Osteoblast (primary cell): ENCODE measurements at places on chromosomes 6 and 20. TPM values are rescaled to one million over a fixed set of nuclear protein-coding genes. Genes with fewer than 3 reads are reported as not detected.

PHF1 gene
- total RNA-seq: 25.9 and 30.8 TPM in 2 replicates

CLPSL2 gene
- not detected in 2 replicates for total RNA-seq

OR12D3 gene
- total RNA-seq: not detected in 2 replicates

CGAS gene
- total RNA-seq: 5.9 and 6.2 TPM in 2 replicates

CNR1 gene
- total RNA-seq: not detected in 2 replicates

FOXQ1 gene
- 0.59 and 2.5 TPM in 2 replicates for total RNA-seq

PSORS1C1 gene
- 1.2 and 2.2 TPM in 2 replicates for total RNA-seq

OGFR gene
- total RNA-seq: 32.4 and 39.1 TPM in 2 replicates

- DNase-seq: no peak
Observed at GRCh38 chr6:142489722-142490610, 188.2 kb downstream of the ADGRG6 start.

GRCh38 chr20:63501818-63502670 is 3.2 kb upstream of the EEF1A2 start:
- peak; percentile 93 for DNase-seq

- peak; percentile 34 for DNase-seq
Observed at GRCh38 chr6:90175627-90176538, 120.8 kb downstream of the BACH2 start.

DNA sequence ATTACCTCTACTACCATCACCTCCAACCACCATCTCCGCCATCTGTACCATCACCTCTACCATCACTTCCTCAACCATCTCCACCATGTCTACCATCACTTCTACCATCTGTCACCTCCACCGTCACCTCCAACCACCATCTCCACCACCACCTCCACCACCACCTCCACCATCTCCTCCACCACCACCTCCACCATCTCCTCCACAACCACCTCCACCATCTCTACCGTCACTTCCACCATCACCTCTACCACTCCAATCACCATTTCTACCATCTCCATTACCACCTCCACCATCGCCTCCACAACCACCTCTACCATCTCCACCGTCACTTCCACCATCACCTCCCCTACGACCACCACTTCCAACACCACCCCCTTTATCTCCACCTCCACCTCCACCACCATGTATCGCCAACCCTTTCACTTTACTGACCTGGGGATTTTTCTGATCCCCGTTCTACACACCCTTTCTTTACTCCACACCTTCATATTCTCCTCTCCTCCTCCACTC is 2.3 kb downstream of the IPCEF1 start:
- DNase-seq: no peak

- no peak for DNase-seq
Observed at GRCh38 chr6:4904461-4905025, 99.3 kb downstream of the RPP40 start.

DNA sequence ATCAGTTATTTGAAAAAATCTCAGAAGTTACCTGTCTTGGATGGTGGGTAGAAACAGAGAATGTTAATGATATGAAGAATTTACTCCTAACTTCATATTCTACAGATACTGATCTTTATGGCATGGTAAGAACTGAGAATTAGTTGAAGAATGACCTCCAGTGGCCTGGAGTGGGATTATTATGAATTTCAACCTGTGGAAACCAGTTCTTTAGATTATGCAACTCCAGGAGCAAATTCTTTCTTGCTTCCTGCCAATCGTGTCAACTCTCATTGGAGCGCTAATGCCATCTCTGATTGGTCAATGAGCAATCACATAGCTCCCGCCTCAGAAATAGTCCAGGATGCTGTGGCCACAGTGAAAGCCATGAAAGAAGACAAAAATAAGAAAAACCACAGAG is 40.6 kb downstream of the LYRM2 start:
- peak; percentile 95 for DNase-seq

- DNase-seq: no peak
Observed at GRCh38 chr6:76701610-76702009, 629.1 kb upstream of the IMPG1 start.

DNA sequence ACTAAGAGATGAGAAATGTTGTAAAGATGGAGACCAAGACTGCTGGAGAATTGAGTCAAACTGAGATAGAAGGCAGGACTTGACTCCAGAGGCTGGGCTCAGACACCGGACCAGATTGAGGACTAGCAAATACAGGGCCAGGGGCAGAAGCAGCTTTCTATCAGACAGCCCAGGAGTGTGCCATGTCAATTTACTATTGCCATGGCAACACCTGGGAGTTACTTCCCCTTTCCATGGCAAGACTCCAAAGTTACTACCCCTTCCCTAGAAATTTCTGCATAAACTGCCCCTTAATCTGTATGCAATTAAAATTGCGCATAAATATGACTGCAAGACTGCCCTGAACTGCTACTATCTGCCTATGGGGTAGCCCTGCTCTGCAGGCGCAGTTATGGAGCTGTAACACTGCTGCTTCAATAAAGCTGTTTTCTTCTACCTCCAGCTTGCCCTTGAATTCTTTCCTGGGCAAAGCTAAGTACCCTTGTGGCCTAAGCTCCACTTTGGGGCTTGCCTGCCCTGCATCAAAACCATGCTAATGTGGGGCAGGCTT is 90.1 kb upstream of the EDN1 start:
- DNase-seq: no peak

DNA sequence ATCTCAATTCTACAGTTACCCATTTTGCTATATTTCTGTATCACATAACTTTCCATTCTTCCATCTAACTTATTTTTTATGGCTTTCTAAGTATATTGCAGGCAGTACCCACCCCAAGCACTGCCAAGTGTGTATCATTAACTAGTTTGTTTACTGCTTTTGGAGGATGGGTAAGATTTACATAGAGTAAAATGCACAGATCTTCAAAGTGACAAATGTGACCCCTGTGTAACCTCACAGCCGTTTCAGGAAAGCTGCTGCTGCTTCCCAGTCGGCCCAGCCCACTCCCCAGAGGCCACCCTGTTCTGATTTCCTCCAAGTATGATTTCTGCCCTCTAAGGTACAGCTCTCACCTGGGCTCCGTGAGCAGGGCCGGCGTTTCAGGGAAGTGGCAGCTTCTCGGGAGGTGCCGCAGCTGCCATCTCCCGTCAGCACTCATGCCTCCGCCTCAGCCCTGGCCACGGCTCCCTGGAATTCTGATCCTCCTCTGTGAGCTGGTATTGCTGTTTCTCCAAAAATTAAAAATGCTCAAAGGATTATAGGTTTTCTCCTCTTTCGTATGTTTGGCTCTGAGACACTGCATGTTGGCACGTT is 15.0 kb upstream of the MAP1LC3A start:
- no peak for DNase-seq

DNA sequence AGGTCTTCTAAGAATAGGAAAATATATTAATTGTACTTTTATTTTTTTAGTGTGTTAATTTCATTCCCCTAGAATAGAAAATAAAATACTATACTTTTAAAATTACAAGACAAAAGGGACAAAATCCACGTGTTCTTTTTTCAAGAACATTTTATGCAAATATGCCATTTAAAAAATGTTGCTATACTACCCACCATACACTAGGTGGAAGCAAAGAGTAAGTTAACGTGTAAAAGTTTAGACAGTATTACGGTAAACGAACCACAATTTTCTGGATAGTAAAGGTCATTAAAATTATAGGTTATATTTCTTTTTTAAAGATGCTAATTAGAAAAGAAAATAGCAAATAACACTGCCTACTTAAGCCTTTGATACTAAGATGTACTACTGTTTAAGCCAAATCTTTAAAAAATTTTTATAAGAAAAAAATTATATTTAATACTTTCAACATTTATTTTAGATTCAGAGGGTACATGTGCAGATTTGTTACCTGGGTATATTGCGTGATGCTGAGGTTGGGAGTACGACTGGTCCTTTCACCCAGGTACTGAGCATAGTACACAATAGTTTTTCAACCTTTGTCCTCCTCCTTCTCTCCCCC is 287.6 kb downstream of the PHF3 start:
- peak; percentile 4 for DNase-seq

DNA sequence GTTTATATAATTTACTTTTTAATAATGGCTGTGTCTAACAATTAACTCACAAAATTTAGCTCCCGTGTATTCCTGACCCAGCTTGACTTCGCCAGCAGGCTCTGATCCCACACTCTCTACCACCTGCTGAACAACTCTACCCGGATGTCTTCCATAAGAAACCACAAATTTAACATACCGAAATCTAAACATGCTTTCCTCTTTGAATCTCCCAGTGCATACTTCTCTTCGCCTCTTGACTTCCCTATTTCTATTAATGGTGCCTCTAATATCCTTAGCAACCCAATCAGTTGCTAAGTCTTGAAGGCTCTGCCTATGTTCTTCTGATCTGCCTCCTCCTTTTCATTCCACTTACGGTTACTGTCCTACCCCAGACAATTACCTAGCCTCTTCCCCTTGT is 4.6 kb upstream of the MYB start:
- DNase-seq: no peak

DNA sequence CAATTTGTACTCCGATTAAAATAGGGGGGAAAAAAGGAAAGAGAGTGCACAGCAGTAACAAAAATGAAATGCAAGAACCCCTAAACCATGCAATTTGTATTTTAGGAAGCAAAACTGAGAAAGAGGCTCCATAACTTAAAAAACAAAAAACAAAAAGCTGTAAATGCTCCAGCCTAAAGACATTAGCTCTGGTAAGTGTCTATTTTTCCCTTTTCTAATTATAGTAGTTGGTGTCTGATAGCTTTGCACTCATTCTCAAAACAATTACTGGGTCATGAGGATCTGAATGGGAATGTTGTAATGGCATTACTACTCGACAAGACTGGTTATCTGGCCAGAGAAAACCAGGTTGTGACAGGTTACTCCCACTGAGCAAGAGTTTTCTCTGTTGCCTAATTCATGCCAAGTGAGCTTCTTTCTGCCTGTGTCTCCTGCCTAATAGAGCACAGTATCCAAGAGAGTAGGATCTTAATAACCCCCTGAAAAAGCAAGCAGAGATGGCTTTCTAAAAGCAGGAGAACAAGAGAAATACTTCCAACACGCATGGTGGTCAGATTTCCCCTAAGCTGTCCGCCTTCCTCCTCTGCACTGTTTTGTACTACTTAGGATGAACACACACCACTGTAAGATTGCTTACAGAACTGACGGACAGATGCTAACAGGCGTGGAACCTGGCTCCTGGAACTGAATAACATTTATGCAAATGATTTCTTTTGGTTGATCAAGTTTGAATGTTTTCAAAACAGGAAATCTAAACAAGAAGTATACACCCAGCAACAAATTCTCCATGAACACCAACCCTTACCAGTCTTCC is 86.4 kb downstream of the FKBP5 start:
- no peak for DNase-seq

DNA sequence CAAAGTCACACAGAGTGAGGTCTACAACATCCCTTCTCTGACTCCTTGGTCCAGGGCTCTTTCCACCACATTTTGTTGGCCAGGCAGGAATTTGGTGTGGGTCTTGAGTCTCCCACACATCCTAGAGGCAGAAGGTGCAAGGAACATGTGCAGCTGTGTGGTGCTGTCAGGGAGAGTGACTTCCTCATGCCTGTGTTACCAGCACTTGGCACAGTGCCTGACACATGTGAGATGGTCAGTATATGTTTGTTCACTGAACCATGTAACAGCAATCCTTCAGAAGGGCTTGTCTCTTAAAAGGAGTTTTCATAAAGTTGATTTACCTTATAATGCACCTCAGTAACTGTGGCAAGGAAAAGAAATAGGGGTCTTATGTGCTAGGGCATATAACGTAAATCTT is 168.5 kb downstream of the CDC5L start:
- no peak for DNase-seq

- DNase-seq: peak; percentile 96
Observed at GRCh38 chr6:44304282-44305199, 8.6 kb downstream of the AARS2 start.

GRCh38 chr6:154511791-154512190 is 1.3 kb upstream of the CNKSR3 start:
- no peak for DNase-seq

DNA sequence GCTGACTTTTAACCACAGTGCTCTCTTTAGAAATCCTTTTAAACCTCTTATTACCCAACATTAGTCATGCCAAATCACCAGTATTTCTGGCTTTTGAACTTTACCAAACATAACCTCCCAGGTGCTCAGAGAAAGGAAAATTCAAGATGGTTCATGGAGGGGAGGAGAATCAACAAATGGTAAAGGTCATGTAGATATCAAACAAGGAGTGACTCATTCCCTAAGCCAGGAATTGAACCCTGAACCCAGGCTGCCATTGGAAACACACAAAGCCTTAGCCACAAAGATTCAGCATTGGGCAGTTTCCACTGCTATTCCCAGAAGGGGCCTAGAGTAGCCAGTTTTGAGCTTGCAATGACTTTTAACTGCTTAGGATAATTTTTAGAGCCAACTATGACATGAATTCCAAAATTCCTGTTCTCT is 21.6 kb upstream of the ENTPD6 start:
- DNase-seq: no peak

DNA sequence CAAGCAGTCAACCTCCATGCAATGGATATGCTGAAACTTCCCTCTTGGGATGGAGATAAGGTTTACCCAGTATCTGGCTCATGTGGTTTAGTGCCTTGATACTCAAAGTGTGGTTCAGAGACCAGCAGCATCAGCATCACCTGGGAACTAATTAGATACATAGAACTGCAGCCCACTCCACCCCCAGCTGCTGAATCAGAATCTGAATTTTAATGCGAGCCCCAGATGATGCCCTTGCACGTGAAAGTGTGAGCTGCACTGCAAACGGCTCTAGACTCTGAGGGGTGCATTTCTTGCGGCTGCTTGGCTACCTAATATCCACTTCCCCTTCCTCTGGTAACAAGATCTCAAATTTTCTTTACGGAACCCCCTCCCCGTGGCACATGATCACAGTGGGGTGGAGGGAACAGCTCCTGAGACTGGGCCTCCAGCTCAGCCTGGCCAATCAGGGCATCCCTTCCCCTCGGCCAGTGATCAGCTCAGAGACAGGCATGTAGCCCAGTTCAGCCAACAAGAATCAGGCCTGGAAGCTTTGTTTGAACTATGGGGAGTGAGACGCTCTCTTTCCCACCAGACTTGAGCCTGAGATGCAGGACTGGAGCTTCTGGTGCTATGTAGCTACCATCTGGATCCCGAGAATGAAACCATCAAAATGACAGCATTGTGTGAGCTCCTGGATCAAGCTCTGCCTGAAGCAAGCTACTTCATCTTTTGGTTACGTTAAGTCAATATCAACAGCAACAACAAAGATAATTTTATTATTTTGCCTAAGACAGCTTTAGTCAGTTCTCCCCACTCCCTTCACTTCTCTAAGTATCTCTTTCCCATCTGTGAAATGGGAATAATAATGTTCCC is 12.8 kb downstream of the KCNK15 start:
- peak; percentile 80 for DNase-seq

- no peak for DNase-seq
Observed at GRCh38 chr20:37521061-37521771, at the start of gene NNAT. Gene NNAT (plus strand): TSS chr20:37521250. CDS start chr20:37521332, 82 bp downstream.

GRCh38 chr20:18180815-18181214 is 43.2 kb downstream of the KAT14 start:
- DNase-seq: no peak

DNA sequence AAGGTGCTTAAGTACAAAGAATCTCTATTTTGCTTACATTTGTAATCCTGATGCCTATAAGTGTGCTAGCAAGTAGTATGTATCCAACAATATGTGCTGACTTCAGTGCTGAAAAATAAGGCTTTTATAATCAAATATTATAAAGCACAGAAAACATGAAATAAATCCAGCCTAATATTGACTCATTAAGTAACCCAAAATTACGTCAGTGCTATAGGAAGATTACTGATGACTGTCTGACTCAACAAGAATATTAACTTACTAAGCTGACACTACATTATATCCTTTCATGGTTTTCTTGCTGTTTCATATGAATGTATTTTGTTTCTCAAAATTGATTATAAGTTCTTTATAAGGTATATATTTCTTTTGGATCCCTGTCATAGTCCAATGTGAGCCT is 76.1 kb downstream of the ME1 start:
- DNase-seq: no peak

GRCh38 chr20:952196-952795 is 36.2 kb upstream of the ANGPT4 start:
- peak; percentile 87 for DNase-seq
